ENCODE measurements at places on chromosomes 1 and 21.

GRCh38 chr1:218025454-218025853 lies 259.6 kb upstream of the RRP15 start:
- DNase-seq = no peak

DNA sequence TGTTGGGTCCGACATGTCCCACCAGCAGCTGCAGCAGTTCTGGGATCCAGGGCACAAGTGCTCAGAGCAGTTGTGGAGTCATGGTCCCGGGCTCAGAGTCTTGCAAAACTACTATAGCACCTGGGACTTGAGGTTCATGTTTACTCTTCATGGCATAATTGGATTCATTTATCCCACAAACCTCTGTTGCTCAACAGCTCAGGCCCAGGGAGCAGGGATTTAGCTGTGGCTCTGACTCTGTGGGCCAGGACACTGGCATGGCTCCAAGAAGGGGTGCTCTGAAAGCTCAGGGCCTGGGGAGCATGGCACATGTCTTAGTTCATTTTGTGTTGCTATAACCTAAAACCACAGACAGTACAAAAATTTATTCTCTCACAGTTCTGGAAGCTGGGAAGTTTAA lies 626.7 kb upstream of the ADGRL2 start:
- DNase-seq = no peak

DNA sequence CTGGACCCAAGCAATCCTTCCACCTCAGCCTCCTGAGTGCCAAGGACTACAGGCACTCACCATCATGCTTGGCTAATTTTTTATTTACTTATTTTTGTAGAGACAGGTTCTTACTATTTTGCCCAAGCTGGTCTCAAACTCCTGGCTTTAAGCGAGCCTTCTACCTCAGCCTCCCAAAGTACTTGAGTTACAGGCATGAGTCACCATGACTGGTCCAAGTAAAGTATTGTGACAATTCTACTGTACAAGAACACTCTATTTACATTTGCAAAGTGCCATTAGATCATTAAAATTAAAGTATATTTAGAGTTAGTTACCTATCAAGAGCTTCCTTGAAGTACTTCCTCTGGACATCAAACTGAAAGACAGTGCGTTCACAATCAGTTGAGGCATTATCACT lies 44.8 kb downstream of the NRDC start:
- no peak for DNase-seq

DNA sequence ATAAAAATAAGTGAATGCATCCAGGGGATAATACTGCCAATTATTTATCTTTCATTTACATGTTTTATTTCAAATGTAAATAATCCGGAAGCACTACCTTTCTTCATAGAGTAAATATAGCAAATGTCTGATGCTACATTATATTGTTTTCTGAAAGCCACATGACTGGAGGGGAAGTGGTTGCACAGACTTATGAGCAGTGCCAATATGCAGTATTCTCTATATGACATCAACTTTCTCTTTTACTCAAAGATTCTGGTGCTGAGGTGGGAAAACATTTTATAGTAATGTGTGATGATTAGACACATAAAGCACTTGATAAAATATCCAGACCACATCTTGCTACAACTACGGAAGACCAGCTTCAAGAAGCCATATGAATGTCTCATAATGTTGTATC lies 314.7 kb downstream of the NEGR1 start:
- no peak for DNase-seq

- no peak for DNase-seq
These were observed 14.6 kb upstream of the TGFBR3 start for GRCh38 chr1:91900562-91900961.

DNA sequence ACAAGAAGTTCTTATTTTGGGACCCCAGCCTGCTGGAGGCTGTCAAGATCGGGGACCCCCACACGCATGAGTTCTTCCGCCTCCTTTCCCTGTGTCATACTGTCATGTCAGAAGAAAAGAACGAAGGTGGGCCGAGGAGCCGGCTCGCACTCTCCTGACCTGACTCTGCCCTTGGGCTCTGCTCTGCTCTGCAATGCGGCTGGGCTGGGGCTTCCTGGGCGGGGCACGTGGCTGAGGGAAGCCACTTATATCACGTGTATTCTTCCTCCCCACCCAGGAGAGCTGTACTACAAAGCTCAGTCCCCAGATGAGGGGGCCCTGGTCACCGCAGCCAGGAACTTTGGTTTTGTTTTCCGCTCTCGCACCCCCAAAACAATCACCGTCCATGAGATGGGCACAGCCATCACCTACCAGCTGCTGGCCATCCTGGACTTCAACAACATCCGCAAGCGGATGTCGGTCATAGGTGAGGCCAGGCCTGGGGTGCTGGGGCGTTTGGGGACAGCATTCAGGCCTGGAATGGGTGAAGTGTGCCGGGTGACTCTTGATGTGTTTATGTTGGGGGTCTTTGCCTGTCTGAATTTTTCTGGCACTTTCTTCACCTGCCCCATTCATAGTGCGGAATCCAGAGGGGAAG lies 17.6 kb downstream of the ATP8B2 start:
- no peak for DNase-seq

DNA sequence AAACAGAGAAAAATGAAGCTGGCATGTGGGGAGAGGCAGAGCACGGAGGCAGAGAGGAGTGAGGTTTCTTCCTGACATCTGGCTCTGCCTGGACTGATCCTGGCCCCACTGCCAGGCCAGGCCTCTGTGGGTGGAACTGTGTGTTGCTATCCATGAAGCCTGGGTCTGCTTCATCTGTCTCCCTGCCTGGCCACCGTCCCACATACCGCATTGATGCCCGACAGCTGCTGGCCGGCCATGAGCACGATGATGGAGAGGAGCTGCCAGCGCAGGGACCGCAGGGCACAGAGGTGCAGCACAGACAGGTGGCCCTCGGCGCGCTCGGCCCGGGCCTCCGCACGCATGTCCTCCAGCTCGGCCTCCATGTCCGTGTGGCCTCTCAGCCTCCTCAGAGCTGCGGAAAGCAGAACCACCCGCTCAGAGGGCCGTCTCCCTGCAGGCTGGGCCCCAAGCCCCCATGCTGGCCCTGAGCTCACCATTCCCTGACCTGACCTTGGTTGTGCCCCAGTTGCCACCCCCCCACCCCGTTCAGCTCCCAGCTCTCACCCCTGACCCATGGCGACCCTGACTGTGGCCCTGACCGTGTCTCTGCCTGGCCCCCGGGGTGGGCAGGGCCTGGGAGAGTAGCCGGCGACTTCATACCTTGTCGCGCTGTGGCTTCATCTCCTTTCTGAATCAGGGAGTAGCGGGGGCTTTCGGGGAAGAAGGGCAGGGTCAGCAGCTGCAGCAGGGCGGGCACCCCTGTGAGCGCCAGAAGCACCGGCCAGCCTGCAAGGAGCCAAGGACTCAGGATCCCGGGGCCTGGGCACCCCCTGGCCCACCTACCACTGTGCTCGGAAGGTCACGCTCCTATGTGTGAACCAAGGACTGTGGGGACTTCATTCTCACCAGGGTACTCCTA lies 11.5 kb downstream of the SLC2A7 start:
- DNase-seq = no peak

GRCh38 chr1:207006914-207007313 lies 25.6 kb downstream of the C1orf116 start:
- DNase-seq = no peak

- DNase-seq = no peak
These were observed 8.1 kb upstream of the PRDM16 start for GRCh38 chr1:3060601-3061551.

DNA sequence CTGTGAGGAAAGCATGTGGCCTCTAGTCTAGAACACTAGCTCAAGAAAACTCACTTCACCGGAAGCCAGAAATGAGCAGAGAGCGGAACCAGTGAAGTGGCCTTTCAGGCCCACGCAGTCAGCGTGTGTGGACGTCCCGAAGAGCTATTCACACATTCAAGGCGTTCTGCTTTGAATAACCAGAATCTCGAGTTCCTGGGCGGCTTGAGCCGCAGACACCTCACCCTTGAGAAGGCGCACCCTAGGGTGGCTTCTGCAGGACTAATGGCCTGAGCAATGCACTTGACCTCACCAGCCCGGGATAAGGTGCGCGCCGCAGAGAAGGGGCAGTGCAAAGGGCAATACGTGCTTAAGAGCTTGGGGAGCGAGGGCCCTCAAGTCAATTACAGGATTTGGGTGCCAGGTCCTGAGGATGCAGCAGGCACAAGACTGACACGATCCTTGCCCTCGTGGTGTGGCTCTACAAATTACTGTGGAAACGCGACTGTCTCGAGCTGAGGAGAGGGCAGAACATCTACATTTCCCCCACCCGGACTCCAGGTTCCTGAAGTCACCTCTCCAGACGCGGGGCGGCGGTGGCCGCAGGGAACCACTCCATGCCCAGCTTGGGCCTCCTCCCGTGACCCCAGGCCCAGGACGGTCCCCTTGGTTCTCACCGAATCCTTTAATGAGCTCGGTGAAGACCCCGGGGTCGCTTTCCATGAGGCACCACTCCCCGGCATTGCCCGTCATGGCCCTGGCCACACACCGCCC lies 455 bp downstream of the UCHL5 start:
- DNase-seq = no peak

DNA sequence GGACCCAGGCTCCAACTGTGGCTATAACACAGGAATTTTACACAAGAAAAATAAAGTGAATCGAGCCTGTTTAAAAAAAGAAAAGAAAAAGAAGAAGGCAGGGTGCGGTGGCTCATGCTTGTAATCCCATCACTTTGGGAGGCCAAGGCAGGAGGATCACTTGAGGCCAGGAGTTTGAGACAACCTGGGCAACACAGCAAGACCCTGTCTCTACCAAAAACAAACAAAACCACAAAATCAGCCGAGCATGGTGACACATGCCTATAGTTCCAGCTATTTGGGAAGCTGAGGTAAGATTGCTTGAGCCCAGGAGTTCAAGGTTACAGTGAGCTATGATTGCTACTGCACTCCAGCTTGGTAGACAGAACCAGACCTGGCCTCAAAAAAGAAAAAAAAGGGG lies 17.7 kb downstream of the MTF1 start:
- no peak for DNase-seq

DNA sequence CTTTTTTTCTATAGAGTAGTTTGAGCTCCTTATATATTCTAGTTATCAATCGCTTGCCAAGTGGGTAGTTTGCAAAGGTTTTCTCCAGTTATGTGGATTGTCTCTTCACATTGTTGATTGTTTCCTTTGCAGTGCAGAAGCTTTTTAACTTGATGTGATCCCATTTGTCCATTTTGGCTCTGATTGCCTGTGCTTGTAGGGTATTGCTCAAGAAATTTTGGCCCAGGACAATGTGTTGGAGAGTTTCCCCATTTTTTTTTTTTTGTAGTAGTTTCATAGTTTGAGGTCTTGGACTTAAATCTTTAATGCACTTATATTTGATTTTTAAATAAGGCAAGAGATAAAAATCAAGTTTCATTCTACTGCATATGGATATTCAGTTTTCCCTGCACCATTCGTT lies 774.8 kb upstream of the ADAMTS5 start:
- DNase-seq = no peak

GRCh38 chr1:224373008-224373590 lies 16.4 kb downstream of the CNIH4 start:
- no peak for DNase-seq

DNA sequence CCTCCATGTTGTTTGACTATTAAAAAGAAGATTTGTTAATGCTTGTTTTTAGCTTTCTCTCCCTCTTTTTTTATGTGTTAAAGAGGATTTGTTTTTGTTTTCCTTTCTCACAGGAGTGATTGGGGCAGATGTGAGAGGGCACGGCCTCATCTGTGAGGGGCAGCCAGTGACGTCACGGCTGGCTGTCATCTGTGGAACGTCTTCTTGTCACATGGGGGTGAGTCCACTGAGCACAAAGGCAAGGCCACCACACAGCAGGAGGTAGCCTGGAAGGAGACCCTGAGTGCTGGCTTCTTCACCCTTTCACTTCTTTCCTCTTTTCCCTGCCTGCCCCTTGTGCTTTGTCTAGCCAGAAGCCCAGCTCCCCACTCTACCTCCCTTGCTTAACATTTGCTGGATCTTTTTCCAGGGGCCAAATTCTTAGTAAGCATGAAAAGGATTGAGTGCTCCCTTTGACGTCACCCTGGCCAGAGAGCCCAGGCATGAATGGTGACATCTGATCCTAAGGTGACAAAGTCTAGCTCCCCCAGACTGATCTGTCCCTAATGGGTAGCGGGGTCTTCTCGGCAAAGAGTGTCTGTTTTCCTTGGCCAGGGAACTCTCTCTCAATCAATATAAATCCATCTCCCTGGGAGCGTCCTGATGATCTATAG lies 257.2 kb downstream of the FGGY start:
- no peak for DNase-seq

GRCh38 chr1:213371847-213372619 lies 321.0 kb downstream of the RPS6KC1 start:
- no peak for DNase-seq

GRCh38 chr21:26943921-26944320 lies 23.0 kb downstream of the ADAMTS5 start:
- no peak for DNase-seq

GRCh38 chr1:214445831-214446614 lies 105.4 kb downstream of the PTPN14 start:
- no peak for DNase-seq

DNA sequence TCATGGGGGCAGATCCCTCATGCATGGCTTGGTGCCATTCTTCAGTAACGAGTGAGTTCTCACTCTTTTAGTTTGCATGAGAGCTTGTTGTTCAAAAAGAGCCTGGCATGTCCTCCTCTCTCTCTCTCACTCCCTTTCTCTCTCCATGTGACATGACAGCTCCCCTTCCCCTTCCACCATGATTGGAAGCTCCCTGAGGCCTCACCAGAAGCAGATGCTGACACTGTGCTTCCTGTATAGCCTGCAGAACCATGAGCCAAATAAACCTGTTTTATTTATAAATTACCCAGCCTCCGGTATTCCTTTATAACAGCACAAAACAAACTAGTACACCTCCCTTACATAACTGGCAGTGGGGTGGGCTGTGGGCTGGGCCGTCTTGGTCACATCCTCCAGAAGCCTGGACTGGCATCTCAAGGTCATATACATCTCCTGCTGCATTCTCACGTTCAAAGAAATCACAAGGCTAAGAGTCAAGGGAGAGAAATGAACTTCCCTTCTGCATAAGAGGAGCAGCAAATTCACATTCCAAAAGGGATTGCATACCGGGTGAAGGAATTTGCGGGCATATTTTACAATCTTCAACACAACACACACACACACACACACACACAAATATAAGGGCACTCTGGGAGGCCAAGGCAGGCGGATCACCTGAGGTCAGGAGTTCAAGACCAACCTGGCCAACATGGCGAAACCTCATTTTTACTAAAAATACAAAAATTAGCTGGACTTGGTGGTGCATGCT lies 2.3 kb upstream of the CCSAP start:
- DNase-seq = no peak

DNA sequence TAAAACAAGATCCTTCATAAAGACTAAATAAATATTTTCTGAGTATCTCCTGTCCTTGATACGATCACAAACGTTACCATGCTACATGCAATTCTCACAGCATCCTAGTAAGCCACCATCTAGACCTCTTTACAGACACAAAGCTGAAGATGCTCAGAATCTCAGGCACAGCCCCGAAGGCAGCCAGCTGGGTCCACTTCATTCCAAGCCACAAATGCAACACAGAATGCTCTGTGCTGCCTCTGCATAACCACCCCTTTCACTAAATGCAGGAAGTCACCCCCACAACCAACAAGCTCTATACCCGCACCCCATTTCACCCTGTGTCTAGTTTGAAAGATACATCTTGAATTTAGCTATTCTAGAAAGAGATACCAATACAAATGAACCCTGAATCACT lies 12.9 kb downstream of the RCAN1 start:
- DNase-seq = no peak
